ENCODE measurements at places on chromosomes 7 and 10.

- no peak for DNase-seq
These were observed 7.9 kb upstream of the ARPC1B start for GRCh38 chr7:99366646-99367045.

DNA sequence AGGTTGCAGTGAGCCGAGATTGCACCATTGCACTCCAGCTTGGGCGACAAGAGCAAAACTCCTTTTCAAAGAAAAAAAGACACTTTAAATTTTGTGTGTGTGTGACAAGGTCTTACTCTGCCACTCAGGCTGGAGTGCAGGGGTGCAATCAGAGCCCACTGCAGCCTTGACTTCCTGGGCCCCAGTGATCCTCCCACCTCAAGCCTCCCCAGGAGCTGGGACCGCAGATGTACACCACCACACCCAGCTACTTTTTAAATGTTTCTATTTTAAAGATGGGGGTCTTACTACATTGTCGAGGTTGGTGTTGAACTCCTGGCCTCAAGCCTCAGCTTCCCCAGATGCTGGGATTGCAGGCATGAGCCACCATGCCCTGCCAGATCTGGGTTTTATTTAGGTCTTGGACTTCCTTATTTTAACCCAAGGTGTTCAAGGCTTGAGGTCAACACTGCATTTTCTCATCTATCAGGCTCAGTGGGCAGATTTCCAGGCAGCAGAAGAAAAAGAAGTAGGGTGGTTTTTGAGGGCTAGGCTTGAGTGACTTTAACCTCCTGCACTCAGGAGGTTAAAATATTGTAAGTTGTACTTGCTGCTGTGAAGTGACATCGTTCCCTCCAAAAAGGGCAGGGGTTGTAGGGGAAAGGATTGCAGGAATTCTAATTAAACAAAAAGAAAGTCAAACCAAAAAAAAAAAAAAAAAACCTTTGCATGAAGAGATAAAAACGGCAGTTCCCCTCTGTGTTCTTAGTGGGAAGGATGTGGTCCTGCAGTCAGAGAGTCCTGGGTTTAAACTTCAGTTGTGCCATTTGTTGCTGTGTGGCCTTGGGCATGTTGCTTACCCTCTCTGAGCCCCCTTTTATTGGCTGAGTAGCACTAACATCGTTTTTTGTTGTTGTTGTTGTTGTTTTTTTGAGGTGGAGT lies 71.5 kb downstream of the CARD11 start:
- DNase-seq: no peak

GRCh38 chr7:150976529-150977381 lies 1.4 kb downstream of the KCNH2 start:
- no peak for DNase-seq

GRCh38 chr7:2821161-2821841 lies 22.8 kb downstream of the GNA12 start:
- DNase-seq: no peak

GRCh38 chr7:7257899-7258692 lies 75.8 kb downstream of the C1GALT1 start:
- DNase-seq: no peak

DNA sequence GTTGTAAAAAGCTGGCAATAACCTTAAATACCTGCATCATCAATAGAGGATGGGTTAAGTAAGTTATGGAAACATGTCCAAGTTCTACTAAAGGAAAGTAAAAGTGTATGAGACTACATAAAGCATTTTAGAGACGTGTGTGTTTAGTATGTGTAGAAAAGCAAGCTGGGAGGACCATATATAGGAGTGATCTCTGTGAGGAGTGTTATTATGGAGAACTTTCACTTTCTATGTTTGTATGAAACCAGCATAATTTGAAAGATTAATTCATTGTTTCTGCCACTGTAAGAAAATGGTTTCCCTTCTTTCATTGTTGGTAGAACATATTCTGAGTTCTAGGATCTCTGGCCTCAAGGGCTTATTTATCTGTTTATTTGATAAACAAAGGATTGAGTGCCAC lies 19.2 kb upstream of the PDLIM1 start:
- no peak for DNase-seq

DNA sequence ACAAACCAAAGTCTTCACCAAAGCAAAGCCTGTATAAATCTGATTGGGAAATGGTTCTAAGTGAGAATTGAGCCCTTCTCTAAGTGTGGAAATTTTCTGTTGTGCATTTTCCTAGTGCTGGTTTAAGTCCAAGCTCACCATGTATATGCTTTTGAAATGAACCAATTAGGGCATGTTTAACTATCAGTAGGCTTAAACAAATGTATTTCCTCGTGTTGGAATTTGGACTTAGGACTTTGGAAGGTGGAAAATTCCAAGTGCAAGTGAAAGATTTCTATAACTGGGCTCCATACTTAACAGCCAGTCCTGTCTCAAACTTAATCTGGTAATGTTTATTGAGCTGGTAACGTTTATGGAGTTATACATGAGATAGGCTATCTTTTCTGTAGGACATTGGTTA lies 28.5 kb downstream of the CCNY start:
- no peak for DNase-seq

DNA sequence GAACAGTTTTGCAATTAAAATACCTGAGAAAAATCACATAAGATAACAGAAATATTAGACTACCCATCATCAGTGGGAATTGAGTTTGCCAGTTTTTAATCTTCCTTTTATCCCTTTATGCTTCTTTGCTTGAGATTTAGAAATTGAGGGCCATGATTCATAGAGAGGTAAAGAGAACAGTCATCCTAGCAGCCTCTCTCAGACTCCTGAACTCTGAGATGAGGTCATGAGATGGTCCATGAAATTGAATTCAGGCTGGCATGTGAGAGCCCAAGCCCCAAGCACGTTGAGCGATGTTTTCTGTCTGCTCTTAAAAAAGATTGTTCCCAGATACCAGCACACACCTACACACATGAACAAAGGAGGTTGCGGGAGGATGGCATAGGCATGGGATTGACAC lies 91.1 kb downstream of the CREB5 start:
- no peak for DNase-seq

- DNase-seq: no peak
These were observed 14.1 kb downstream of the ZNF398 start for GRCh38 chr7:149161241-149161848.

DNA sequence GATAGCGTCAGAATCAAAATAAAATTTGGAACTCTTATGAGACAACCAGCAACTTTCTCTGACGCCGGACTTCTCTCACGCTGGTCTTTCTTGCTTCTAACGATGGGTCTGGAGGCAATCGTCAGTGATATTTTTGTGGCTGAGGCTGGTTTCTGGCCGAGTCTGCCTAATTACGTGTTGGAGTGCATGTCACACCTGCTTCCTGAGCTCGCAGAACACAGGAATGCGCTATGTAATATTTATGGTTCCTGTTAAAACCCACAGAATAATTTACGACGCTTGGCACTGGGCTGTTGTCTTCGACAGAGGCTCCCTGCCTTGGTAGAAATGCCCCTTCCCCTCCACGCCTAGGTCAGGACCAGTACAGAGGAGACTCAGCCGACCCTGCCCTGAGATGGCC lies 64.9 kb downstream of the NPTX2 start:
- DNase-seq: no peak

GRCh38 chr7:57423768-57424167 lies 26.2 kb upstream of the ZNF716 start:
- DNase-seq: no peak

DNA sequence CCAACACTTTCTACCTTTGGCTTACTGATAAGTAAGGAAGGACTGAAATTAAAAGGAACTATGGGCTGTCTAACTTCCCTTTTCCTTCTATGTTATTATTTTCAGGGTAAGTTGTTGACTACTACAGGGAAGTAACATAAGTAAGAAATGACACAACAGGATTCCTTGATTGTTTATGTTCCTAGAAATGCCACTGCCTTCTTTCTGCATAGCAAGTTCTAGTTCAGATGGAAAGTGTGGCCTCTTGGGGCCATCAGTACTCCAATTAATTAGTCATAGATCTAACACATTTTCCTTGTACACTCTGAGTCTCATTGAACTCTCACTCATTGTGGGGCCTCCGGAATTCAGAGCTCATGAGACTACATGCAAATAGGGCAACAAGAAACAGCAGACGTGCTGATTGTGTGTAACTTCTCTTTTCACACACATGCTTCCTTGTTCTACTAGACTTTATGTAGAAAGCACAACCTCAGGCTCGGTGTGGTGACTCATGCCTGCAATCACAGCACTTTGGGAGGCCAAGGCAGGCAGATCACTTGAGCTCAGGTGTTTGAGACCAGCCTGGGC lies 35.3 kb upstream of the HIBADH start:
- DNase-seq: no peak

GRCh38 chr10:52551046-52551445 lies 221.5 kb downstream of the MBL2 start:
- no peak for DNase-seq

- DNase-seq: no peak
These were observed 96.9 kb downstream of the RTKN2 start for GRCh38 chr10:62171791-62172190.

DNA sequence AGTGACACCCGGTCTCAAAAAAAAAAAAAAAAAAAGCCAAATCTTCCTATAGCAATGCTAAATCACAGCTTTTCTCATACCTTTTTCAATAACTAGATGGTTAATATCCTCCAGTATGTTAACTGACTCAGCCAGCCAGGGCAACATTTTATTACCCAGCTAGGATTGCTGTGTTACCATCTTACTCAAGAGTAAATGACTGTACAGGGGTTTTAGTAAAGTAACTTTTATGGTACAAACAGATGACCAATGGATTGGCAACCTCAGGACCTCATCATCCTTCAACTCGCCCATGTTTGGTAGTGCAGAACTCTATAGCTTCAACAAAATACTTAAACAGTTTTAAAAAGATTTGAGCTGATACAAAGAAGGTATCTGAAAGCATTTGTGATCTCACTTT lies 59.5 kb downstream of the HBP1 start:
- DNase-seq: no peak

DNA sequence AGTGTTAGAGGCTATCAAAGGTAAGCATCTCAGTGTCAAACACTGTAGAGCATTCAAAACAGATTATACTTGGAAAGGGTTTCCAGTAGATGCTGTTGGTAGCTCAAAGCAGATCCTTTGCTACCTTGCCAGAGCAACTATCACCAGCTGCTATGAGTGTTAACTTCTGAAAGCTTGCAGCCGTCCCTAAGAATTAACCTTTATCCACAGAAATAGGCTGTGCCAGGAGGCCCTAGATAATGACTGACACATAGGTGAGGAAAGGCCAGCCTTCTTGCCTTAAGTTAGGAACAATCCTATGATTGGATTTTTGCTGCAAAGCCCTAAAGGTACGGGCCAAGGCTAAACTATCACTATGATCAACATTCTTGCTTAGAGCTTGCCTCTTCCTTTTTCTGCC lies 263.2 kb downstream of the DGKB start:
- DNase-seq: no peak

DNA sequence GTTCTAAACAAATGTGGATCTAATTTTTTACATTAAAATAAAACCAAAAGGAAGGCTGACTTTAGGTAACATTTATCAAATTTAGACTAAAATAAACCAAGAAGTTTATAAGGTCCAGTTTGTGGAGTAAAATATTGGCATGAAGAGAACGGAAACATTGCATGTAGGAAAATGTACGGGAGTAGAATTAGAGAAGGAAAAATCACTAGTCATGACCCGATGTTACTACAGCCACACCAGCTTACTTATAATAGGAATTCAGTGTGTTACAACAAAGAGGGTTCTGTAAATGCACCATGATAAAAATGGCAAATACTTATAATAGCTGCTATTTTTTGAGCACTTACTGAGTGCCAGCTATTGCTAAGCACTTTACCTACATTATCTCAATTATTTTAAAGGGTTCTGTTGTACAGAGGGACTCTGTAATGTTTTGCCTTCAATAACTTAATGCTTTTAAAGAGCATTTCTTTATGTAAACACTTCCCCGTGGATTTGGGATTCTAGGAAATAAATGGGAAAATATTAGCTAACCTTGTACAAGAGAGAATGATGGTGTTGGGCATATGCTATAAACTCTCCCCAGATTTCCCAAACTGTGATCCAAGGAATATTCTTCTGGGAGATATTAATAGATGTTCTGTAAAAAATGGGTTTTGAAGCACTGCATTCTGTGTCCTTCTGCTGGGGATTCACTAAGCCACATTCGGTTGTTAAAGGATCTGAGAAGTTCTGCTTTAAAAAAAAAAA lies 296.7 kb downstream of the BBS9 start:
- DNase-seq: no peak

DNA sequence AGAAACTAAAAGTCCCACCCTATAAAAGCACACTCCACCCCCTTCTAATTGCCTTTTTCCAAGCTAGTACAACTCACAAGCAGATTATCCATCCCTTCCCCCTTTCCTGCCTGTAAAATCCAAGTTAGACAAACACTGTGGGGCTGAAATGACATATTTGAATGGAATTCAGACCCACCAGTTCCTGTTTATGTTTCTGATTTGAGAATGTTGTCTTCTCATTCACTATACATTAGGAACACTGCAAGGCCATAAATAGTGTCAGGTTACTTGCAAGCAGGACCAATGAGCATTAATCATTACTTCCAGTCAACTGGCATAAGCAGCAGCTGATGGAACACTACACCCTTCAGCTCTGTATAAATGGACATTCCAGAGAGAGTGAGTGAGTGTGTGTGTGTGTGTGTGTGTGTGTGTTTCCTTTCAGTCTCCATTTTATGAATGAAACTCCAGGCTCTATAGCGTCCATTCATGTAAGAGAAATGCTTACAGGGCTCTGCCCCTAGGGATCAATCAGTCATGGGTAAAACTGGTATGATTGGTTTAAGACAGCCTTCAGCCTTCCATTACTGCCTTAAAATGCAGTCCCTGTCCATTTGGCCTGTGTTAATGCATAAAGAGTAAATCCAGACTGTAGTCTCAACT lies 69.3 kb downstream of the ETV1 start:
- peak; percentile 99 for DNase-seq

GRCh38 chr10:62625484-62625883 lies 179.0 kb upstream of the ADO start:
- DNase-seq: no peak

Measured in Panc1 (cell line).